Suppressor macrophage treated with lipopolysaccharide for 1 hour (primary cell): ENCODE measurements at places on chromosomes 2 and 18.
A peak's percentile ranks its signal among the peaks of the same experiment; 100 is the strongest.

DNA sequence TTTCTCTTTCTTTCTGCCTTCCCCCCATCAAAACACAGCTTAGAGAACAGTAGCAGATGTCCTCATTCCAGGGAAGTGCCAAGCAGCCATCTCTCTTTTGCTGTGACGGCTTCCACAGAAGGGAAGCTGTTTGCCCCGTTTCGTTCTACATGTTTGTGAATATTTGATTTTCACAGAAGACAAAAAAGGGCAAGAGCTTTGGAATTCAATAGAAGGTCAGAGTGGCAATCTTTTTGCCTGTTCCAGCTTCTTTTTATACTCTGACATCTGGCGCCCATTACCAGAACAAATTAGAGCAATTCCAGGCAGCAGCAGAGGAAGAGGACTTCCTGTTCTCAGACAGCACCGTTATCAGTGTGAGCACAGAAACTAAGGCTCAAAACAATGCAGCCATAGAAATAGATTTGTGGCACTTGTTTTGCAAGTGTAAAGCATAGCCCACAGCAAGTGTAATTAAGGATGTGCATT, 79.0 kb upstream of the CDH19 start:
- peak; percentile 22 for DNase-seq

DNA sequence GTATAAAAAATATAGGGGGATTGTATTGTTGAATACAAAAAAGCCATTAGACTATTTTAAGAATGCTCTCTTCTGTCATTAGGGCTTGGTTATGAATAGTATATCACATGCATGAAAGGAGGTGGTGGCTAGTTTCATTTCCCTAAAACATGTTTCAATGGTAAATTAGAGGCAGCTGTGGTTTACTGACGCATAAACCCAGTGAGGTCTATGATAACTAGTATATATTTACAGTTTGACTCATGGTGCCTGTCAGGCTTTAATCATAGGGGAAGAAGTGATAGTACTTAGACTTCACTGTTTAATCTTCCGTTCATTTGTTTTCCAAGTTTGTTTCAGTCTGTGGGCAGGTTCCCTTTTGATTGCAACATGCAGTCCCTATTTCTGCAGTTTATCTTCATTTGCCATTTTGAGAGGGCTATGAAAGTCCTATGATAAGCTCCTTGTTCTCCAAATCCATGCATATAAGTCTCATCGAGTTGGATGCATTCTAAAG, 55.1 kb upstream of the MAP4K3 start:
- peak; percentile 97 for DNase-seq

DNA sequence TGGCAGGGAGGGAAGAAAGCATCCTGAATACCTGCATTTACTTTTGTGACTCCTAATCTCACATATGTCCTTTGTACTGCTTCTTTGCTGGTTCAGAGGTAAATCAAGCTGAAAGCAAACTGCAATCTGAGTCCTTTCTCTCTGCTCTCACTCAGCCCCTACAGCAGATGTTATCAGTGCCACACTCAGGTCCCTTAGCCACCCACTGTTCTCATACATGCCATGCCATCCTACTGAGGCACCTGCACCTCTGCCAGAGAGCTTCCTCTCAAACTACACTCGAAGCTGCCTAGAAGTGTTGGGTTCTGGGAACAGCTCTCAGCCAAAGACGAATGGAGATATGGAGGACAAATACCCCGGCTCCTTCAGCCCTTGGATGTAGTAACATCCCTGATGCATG, 244.5 kb downstream of the TXNL1 start:
- no peak for DNase-seq

DNA sequence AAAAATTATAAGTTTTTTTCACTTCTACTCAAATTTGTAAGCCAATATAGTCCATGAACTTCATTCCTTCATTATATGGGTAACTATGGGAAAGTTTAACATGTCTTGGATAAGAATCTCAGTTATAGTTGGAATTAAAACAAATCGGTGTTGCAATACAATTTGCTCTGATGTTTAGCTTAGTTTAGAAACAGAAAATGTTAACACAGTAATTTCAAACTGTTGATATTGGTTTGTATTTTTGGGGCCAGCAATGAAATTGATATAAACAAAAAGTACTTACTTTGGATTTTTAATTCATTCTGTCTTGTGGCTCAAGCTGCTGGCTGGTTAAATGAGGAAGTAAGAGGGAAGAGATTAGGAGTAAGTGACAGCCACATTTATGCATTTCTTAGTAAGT, 368.5 kb upstream of the NT5C1B start:
- DNase-seq: no peak

- DNase-seq: no peak
Observed at GRCh38 chr2:172783165-172783898, 47.7 kb downstream of the RAPGEF4 start.

DNA sequence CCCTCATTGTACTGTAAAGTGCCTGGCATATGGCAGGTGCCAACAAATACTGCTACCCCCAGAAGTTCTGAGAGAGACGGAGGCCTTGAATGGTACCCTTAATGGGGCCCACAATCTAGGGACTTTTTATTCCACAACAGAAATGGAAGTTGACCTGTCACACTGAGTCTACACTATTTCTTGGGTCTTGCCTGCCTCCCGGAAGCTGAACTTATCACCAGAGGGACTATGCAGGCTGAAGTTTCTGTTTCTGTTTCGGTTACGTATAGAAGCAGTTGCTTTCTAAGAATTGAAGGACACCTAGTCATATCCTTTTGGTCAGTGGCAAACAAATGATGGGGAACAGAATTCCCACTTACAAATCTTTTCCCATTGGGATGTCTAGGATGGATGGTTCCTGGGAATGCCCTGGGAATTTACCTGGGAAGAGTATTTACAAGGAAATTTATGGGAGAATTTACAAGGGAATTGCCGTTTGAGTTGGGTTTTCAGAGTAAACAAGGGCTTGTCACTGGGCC, 74.2 kb downstream of the HS1BP3 start:
- peak; percentile 75 for DNase-seq

- no peak for DNase-seq
Observed at GRCh38 chr2:205990104-205990503, 95.9 kb downstream of the INO80D start.

DNA sequence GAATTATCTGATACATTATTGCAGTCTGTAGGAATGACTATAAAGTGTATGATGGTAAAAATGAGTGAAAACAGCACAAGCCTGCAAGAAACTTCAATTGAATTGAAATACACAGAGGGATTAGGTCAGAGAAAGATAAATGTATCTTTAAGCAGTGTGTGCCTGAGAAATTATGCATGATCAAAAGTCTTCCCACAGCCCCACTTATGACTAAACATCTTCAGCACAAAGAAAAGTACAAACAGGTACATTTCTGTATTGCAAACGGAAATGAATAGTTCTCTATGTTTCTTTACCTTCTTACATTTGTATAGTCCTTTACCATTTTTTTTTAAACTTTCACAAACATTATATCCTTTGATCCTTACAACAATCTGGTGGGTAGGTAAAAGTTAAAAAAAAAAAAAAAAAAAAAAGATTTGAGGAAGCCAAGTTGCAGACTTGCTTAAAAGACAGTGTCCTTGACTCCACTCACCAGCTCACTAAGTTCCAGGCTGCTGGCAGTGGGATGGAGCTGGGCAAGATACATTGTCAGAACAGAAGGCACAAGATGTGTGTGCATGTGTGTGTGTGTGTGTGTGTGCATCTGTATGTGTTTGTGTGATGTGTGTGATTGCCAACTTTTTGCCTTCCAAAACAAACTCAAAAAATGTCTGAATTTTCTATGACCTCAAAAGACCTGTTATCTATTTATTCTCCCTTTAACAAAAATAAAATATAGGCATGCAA, 423.7 kb upstream of the ACVR2A start:
- DNase-seq: no peak

GRCh38 chr2:46847185-46847710, 68.4 kb downstream of the MCFD2 start:
- DNase-seq: no peak

DNA sequence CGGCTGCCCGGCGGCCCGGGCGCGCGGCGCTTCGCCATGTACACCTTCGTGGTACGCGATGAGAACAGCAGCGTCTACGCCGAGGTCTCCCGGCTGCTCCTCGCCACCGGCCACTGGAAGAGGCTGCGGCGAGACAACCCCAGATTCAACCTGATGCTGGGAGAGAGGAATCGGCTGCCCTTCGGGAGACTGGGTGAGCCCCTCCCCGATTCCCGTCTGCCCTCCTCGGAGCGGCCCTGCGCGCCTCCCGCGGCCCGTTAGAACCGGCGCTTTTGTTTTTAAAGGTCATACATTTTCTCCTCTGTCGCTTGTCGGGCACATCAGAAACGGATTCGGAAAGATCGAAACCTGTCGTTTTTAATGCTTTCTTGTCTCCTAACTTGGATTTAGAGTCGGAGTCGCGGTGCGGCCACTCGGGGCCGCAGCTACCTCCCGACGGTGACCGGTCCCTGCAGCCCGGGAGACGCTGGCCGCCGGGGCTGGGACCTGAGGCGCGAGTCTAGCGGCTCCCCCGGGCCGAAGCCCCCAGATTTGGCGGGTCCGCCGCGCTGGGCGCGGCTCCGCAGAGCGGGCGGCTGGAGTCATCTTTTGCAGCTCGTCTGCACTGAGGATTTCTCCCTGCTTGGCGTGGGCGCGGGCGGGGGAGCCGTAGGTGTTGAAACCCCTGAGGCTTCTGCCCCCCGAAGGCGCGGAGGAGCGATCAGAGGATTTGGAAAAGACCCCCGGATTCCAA, 519 bp downstream of the TTL start:
- peak; percentile 33 for DNase-seq

- DNase-seq: peak; percentile 19
Observed at GRCh38 chr2:207328944-207329386, 163.2 kb upstream of the KLF7 start.

GRCh38 chr18:3463051-3463450, 13.1 kb downstream of the TGIF1 start:
- DNase-seq: no peak

- no peak for DNase-seq
Observed at GRCh38 chr2:237299906-237300305, 114.1 kb downstream of the COL6A3 start.
